ENCODE measurements at places on chromosomes 6 and 20.

GRCh38 chr6:14946753-14947152 is 299.1 kb upstream of the JARID2 start:
- no peak for DNase-seq

DNA sequence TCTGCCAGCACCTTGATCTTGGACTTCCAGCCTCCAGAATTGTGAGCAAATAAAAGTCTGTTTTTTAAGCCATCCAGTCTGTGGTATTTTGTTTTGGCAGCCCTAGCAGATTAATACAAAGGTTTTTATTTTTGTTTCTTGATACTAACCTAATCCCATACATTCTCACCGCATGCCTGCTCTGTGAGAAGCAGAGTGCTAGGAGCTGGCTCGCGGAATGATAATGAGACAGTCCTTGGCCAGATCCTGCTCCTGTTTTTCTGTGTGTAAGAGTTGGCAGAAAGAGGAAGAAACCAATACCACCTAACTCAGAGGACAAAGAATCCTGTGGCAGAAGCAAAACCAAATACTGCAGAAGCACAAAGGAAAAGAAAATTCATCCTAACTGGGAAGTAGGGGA is 82.6 kb downstream of the KIF16B start:
- no peak for DNase-seq

GRCh38 chr20:9838378-9839295 is at the start of gene PAK5:
PAK5 (minus strand) TSS chr20:9839076; CDS start chr20:9644328, 194,748 bp downstream.
- no peak for DNase-seq

DNA sequence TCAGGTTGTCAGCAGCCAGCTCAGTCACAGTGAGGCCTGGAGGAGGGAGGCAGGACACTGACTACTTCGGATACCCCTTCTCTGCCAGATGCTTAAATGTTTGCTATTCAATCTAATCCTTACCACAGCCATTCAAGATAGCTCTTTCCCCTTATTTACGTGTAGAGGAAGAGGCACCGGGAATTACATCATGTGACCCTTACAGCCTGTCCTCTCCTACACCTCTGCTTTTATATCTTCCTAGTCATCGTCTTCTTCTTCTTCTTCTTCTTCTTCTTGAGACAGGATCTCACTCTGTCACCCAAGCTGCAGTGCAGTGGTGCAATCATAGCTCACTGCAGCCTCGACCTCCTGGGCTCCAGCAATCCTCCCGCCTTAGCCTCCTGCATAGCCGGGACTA is 148.1 kb upstream of the NEDD9 start:
- DNase-seq, result no peak

GRCh38 chr6:105428342-105428957 is 25.6 kb upstream of the PREP start:
- no peak for DNase-seq

- DNase-seq, result no peak
These were observed 39.4 kb downstream of the SLC9A8 start for GRCh38 chr20:49851991-49852390.

GRCh38 chr6:12482386-12483375 is 192.5 kb downstream of the EDN1 start:
- no peak for DNase-seq

DNA sequence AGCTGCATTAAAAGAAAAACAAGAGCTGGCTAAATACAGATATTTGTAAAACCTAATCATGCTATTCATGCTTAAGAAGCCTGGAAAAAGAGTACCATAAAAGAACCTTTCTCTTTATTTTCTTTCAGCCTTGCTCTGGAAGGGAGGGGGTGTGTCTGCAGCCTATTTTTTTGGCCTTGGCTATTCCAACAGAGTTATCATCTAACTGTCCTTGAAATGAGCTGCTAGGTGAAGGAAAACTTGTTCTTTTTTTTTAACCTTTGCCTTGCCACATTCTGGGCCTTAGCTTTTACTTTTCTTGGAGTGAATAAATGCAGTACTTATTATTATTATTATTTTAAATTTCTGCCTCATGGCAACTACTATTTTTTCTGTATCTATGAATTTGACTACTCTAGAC is 224.9 kb upstream of the SYNCRIP start:
- DNase-seq, result no peak

GRCh38 chr20:31488115-31488514 is 13.0 kb downstream of the REM1 start:
- no peak for DNase-seq

DNA sequence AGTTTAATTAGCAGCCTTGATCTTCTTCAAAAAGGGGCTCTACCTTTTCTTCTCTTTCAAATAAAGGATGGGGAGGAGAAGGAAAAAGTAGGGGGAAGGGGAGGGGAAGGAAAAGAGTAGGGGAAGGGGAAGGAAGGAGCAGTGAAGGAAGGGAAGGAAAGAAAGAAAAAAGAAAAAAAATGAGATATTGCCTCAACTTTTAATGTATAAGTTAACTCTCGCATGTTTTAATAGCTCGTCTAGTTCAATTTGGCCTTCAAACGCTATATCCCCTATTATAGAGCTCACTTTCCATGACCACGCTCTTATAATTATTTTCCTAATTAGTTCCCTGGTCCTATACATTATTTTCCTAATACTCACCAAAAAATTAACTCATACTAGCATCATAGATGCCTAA is 11.9 kb upstream of the RIPOR2 start:
- no peak for DNase-seq

DNA sequence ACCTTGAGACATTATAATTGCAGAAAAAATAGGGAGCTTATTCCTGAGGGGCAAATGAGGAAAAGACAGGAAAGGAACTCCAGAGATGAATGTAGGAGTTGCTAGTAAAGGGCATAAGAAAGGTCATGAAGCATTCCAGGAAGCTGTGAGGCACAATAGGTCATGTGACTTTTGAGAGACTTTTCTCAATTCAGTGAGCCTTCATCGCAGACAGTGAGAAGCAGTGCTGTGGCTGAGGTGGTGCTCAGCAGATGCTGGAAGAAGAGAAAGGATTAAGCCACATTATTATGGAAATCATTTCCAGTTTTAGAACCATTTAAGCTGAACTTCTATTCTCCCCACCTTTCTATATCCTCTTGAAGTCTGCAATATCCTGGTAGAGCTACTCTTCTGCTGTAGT is 4.1 kb downstream of the SPTLC3 start:
- DNase-seq, result no peak

DNA sequence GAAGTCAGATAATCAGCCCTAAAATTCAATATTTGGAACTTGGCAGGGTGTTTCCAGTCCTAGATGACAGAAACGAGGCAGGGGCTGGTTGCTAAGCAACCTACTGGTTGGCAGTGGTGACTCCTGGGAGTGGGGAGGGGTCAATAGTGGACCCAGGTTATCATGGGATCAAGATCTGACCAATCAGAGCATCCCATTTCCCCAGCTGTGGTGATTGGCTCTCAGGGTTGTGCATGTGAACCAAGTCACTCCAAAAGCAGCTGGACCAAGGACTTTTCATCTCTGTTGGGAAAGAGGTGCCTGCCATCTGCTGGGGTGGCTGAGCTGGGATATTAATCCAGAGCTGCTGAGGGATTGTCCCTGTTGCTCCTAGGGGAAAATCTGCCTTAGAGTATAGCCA is 253.4 kb downstream of the PREX1 start:
- no peak for DNase-seq
